ENCODE measurements at places on chromosomes 11 and 22.

DNA sequence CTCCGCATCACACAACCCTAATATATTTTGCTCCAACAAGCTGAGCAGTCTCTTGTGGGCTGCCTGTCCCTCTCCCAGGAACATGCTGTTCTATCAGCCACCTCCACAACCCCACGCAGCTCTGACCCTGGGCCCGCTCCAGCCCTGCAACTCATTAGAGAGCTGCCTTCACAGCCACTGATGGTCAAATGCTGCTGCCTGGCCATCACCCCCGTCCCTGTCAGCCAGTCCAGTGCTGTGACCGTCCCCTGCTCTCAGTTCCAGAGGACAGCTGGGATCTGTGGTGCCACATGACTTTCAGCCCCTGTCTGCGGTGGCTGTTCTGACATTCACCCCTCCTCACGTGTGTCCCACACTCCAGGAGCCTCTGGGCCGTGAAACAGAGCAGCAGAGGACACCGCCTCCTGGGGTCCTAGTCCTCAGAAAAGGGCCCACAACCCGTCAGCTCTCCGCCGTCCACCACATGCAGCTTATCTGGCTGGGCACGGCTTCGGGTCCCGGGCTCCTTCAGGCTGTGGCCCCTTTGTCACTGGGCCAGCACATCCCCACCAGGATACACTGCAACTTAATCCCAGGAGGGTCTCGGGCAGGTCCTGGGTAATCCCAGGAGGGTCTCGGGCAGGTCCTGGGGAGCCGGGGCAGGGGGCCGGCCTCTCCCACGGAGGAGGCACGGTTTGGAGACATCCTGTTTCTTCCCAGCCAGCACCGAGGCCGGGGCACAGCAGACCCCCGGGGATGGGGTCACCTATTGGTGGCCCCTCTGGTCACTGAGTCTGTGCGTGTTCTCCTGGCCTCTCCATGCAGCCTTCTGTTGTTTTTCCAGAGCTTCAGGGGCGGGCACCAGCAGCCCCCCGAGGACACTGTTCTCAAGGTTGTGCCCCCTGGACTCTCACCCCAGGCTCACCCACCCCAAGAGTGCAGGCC lies 15.1 kb downstream of the CRELD2 start:
- H3K27ac ChIP-seq = peak overlapping the region; percentile 86
- H3K36me3 ChIP-seq = no peaks in the 10 kb centered on the region
- H3K4me1 ChIP-seq = peaks cover 62% of the 10 kb centered on the region

- H3K27me3 ChIP-seq = no peaks in the 10 kb centered on the region
- H3K36me3 ChIP-seq = no peaks in the 10 kb centered on the region
- no peak for ATAC-seq
- H3K27ac ChIP-seq = no peak overlapping the region
- peaks cover 4% of the 10 kb centered on the region for H3K4me1 ChIP-seq
These were observed 89.0 kb downstream of the CCDC73 start for GRCh38 chr11:32705309-32706033.

GRCh38 chr11:2963761-2964160 lies 28.4 kb downstream of the NAP1L4 start:
- H3K27me3 ChIP-seq = no peaks in the 10 kb centered on the region
- ATAC-seq = no peak
- H3K36me3 ChIP-seq = peaks cover 78% of the 10 kb centered on the region
- H3K4me3 ChIP-seq = no peak overlapping the region
- H3K4me1 ChIP-seq = peaks cover 24% of the 10 kb centered on the region

DNA sequence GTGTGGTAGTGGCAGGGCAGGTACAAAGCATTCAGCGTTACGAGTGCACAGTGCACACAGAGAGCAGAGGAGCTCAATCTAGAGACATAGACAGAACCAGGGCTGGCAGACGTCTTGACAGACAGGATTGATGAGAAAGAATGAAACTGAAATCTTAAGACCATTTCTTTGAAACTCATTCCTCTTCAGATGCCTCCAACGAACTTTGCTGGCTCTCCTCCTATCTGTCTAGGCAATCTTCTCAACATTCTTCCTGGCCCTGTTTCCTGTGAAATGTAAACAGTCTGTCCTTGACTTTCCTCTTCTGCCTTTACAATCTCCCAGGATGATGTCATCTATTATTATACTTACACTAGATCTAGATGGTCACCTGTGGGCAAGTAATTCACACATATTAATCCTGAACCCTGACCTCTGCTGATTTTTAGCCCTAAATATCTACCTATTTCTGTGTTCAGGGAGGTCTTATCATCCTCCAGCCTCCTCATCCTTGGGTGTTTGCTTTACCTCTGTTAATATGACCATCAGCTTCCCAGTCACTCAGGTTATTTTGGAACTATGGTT lies 119.5 kb downstream of the ENTHD1 start:
- ATAC-seq = peak; percentile 88
- H3K27me3 ChIP-seq = no peaks in the 10 kb centered on the region
- peaks cover 15% of the 10 kb centered on the region for H3K4me1 ChIP-seq
- H3K4me3 ChIP-seq = no peak overlapping the region
- peak overlapping the region; percentile 21 for H3K27ac ChIP-seq

DNA sequence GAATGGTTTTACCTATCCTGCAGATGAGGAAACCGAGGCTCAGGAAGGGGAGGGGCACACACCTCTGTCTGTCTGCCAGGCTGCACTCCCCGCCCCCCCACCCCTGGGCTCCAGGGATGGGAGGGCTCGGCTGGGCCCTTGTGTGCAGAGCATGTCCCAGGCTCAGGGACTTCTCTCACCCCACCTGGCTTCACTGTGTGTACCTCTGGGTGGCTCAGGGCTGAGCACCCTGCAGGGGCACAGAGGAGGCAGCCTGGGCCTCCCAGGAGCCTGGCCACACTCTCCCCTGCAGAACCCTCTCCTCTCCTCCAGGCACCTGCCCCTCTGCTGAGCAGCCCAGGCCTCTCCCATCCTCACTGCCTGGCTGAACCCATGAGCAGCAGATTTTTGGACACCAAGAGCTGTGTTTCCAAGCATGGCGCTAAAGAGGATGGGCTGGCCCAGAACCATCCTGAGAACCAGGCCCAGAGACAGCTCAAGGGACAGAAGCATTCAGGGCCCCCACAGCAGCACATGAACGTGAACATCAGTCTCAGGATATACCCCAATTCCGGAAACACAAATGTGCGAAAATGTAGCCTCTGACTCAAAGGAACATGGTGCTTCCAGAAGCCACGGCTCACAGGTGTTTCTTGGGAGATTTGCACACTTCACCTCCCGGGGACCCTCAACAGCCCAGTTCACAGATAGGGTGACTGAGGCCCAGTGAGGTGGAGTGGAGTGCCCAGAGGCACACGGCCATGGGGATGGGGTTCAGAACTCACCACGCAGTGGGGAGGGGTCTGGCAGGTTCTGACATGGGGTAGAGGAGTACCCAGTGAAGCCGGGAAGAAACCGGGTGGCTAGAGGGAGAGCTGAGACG lies 10.5 kb downstream of the EMID1 start:
- peak; percentile 32 for ATAC-seq
- no peak overlapping the region for H3K4me3 ChIP-seq
- H3K27ac ChIP-seq = no peak overlapping the region
- H3K36me3 ChIP-seq = no peaks in the 10 kb centered on the region
- H3K27me3 ChIP-seq = peaks cover 87% of the 10 kb centered on the region

GRCh38 chr22:49415151-49415951 lies 412.3 kb downstream of the BRD1 start:
- H3K4me1 ChIP-seq = no peaks in the 10 kb centered on the region
- H3K36me3 ChIP-seq = peaks cover 5% of the 10 kb centered on the region
- H3K27me3 ChIP-seq = peaks cover 20% of the 10 kb centered on the region
- no peak for ATAC-seq

GRCh38 chr11:12841946-12842630 lies 167.0 kb upstream of the RASSF10 start:
- no peak for ATAC-seq
- H3K4me1 ChIP-seq = no peaks in the 10 kb centered on the region
- H3K27ac ChIP-seq = no peak overlapping the region
- no peaks in the 10 kb centered on the region for H3K27me3 ChIP-seq
- no peaks in the 10 kb centered on the region for H3K36me3 ChIP-seq
- H3K4me3 ChIP-seq = no peak overlapping the region

- no peak for ATAC-seq
- H3K4me1 ChIP-seq = peaks cover 38% of the 10 kb centered on the region
- no peaks in the 10 kb centered on the region for H3K36me3 ChIP-seq
- no peak overlapping the region for H3K27ac ChIP-seq
- H3K4me3 ChIP-seq = no peak overlapping the region
These were observed 636 bp upstream of the PHOX2A start for GRCh38 chr11:72244361-72245262.

GRCh38 chr22:49310354-49310753 lies 517.3 kb downstream of the BRD1 start:
- H3K4me3 ChIP-seq = no peak overlapping the region
- no peak overlapping the region for H3K27ac ChIP-seq
- H3K36me3 ChIP-seq = no peaks in the 10 kb centered on the region

DNA sequence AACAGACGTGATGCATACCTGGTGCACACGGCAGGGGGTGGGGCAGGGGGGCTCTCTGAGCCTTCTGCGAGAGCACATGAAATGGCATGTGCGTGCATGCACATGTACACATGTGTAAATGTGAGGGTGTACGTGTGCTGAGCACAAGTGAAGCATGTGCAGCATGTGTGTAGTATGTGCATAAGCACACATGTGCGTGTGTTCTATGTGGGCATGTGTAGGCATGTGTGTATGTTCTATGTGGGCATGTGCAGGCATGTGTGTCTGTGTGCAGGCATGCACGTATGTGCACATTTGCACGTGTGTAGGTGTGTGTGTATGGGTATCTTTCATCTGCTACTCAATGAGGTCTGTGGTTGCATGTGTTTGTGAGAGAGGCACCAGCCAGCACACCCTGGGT lies 371.2 kb downstream of the CTTN start:
- H3K27ac ChIP-seq = no peak overlapping the region
- ATAC-seq = no peak
- H3K4me1 ChIP-seq = no peaks in the 10 kb centered on the region

- H3K4me1 ChIP-seq = peaks cover 38% of the 10 kb centered on the region
- H3K27ac ChIP-seq = no peak overlapping the region
- ATAC-seq = no peak
These were observed 7.8 kb downstream of the MYEOV start for GRCh38 chr11:69301455-69302401.

DNA sequence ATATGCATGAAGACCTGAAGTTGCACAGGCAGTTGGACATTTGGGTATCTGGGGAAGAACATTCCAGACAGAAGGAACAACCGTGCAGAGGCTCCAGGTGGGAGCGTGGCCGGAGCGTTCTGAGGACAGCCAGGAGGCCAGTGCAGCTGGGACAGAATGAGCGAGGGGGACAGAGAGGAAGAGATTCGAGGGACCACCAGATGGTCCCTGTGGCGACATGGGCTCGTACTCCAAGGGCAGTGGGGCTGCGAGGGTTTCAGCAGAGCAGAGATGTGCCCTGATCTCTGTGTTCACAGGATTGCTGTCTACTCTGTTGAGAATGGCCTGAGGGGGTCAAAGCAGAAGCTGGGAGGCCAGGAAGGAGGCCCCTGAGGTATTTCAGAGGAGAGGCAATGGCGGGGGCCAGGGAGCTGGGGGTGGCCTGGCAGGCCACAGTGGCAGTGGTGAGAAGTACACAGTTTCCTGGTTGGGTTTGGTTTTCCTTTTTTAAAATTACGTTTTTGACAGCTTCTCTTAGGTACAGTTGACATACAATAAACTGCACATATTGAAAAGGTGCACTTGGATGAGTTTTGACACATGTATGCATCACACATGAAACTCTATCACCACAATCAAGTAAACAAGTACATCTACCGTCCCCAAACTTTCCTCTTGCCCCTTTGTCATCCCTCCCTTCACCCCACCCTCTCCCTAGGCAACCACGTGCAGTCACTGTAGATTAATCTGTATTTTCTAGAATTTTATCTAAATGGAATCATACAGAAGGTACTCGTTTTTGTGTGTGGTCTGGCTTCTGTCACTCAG lies 24.8 kb upstream of the SOX10 start:
- H3K36me3 ChIP-seq = no peaks in the 10 kb centered on the region
- peaks cover 6% of the 10 kb centered on the region for H3K4me1 ChIP-seq
- no peak overlapping the region for H3K27ac ChIP-seq
- ATAC-seq = no peak
- no peak overlapping the region for H3K4me3 ChIP-seq

DNA sequence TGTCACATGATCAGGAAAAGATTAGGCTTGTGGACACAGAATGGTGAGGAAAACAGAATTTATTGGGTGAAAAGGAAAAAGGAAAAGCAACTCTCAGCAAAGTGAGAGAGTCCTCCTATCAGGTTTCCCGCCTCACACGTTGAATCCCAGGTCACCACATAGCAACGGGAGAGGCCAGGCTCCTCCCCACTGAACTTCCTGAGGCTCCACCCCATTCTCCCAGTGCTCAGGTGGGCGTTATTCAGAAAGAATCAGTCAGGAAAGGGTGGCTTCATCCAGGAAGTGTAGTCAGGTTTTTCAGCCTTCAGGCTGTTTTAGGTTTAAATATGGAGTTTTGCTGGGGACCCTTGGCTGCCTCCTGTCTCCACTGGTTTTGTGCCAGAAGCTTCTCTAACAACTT lies 66.9 kb downstream of the SPON1 start:
- H3K27me3 ChIP-seq = peaks cover 36% of the 10 kb centered on the region
- H3K36me3 ChIP-seq = no peaks in the 10 kb centered on the region
- ATAC-seq = no peak
- H3K4me3 ChIP-seq = no peak overlapping the region
- H3K27ac ChIP-seq = no peak overlapping the region

DNA sequence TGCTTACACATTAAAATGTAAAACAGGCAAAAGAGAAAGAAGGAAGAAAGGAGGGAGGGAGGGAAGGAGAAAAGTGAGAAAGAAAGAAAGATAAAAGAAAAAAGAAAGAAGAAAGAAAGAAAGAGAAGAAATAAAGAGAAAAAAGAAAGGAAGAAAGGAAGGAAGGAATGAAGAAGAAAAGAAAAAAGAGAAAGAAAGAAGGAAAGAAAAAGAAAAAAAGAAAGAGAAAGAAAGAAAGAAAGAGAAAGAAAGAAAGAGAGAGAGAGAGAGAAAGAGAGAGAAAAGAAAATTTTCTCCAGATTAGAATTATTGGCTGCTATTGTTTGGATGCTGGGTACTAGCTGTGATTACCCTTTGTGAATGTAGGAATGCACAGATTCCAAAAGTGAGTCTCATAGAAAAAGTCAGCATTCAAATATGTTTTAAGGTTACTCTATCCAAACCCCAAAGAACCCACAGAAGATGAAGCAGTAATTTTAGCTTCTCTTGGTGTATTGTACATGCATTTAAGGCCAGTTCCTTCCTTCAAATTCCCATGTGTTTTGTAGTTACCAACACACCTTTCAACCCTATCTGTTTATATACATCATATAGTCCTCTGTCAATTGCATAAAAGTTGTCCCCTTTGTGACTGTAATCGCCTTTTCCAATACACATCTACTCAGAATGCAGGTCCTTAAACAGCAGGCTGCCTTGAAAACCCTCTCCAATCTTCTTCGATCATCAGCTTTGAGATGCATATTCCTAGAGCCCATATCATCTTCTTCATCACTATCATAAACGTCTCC lies 789 bp upstream of the FAM111A start:
- peak overlapping the region; percentile 95 for H3K4me3 ChIP-seq
- ATAC-seq = no peak
- peaks cover 52% of the 10 kb centered on the region for H3K4me1 ChIP-seq
- H3K36me3 ChIP-seq = no peaks in the 10 kb centered on the region
- H3K27ac ChIP-seq = peak overlapping the region; percentile 98
